ENCODE measurements at places on chromosomes 6 and 20.

GRCh38 chr6:88870717-88871330, 92.6 kb downstream of the RNGTT start:
- DNase-seq: peak; percentile 60

GRCh38 chr6:66825539-66825938, 1118.5 kb upstream of the EYS start:
- DNase-seq: no peak

DNA sequence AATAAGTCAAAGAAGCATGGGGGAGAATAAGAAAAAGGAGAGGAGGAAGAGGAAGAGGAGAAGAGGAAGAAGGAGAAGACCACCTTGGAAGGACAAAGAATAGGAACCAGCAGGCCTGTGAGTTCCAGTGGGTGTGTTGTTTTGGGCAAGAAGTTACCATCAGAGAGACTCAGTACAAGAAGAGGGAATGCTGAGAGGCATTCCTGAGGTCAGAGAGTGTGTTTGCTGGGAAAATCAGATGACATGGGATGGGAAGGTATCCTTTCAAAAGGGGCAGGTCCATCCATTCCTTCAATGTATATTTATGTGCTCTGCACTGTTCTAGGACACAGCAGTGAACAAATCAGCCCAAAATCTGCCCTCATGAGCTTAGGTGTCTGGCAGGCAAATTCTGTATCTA, 40.5 kb upstream of the PRIM2 start:
- DNase-seq: no peak

- no peak for DNase-seq
Observed at GRCh38 chr6:160051390-160051789, 70.2 kb upstream of the SLC22A1 start.

Data from glomerular endothelial cell (primary cell).